NCI-H187 treated with DMSO at 0.1 percent for 48 hours (cell line): ENCODE measurements at places on chromosomes 11 and 22.
A peak's percentile ranks its signal among the peaks of the same experiment; 100 is the strongest.

DNA sequence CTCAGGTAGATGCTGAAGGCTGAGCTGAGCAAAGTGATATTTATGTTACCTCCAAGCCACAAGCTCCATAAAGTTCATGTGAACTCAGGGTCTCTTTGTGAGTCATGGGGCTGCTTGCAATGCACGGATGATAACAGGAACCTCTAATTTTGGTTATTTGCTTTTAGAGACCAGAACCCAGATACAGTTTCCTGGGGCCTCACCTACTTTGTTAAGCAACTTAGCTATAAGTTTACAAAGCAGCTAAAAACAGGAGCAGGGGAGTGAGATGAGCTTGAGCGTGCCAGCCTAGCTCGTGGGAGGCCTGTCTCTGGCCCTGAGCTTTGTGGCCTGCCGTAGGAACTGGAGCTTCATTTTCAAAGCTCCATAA, 29.2 kb downstream of the SREBF2 start:
- no peak for DNase-seq

DNA sequence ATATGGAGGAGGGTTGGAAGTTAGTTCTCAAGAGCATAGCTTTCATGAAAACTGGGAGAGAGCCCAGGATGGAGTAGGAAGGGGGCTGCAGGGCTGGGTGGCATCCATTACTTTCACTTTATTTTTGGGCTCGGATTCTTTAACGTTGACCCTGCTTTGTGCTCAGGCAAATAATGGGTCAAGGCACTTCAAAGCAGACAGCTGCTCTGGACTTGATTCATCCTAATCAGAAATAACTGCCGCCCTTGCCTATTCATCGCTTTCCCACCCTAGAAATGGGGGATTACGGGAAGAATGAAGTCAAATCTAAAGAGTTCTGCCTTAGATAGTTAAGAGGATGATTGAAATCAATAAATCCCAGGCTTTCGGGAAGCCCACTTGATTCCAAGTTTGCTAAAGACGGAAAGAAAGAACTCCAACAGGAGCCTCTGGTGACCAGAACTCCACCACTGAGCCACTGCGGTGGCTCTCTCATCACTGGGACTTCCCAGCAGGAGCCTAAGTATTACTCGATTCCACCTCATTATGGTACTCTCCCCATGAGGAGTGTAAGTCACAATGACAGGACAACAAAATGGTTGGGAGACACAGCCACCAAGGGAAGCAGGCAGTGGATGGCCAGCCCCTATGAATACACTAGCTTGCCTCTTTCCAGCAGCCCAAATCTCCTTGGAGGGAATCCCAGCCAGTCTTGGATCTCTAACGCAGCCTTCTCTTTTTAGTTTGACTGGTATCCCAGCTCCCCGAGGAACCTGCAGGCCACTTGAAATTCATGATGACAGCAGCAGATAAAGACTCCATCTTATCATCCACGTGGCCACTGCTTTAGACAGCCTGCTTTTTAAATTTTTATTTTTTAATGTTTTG, 815.5 kb downstream of the NTM start:
- DNase-seq, result no peak

GRCh38 chr11:75263944-75264349, 23.4 kb downstream of the TPBGL start:
- DNase-seq, result no peak

GRCh38 chr11:69841859-69842698, 22.9 kb upstream of the FGF3 start:
- DNase-seq, result no peak

DNA sequence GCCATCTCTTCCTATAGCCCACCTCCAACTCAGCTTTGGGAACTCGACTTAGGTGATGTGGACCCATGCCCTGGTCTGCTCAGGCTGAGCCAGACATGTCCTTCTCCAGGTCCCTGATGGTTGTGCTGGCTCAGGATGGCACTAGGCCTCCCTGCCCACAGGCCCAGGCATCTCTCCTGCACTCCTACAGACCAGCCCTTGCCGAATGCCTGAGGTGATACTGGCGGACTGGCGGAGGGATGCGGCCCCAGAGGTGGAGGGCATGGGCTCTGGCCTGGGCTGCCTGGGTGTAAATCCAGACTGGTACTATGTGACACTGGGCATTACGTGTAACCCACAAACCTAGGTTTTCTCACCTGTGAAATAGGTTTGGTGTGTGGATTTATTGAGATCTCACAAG, 352.8 kb downstream of the SHANK2 start:
- DNase-seq, result no peak

DNA sequence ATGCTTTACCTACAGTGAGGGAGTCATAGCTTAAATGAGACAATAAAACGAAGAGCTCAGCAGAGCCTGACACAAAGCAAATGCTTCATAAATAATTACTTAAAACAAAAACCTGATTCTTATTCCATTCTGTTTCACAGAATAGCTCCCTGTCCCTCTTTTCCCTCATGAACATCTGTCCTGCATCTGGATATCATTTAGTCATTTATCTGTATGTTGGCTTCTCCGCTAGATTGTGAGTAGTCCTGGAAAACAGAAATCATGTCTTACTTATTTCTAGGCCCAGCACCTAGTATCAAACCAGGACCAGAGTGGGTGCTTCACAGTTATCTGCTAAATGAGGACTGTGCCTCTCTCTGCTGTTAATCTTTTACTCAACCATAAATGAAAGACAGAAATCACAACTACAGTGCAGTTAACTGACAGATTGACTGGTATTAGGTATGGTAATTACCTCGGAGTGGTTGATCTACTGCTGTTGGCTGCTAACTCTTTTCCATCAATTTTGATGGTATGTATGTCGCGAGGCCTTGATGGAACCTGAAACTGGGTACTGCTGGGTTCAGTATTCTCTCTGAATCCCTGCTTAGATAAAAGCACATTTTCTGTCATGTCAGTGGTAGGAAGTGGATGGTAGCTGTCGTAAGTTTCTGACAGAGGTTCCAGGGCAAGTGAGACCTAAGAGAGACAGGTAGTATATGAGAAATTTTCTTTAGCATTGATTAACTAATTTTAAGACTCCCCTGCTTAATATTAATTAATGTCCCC, 31.5 kb downstream of the C2CD3 start:
- DNase-seq, result no peak

- no peak for DNase-seq
Measured at GRCh38 chr11:30710221-30710620, 124.1 kb upstream of the MPPED2 start.

- DNase-seq, result peak; percentile 37
Measured at GRCh38 chr11:78646564-78647185, 72.0 kb upstream of the NARS2 start.

DNA sequence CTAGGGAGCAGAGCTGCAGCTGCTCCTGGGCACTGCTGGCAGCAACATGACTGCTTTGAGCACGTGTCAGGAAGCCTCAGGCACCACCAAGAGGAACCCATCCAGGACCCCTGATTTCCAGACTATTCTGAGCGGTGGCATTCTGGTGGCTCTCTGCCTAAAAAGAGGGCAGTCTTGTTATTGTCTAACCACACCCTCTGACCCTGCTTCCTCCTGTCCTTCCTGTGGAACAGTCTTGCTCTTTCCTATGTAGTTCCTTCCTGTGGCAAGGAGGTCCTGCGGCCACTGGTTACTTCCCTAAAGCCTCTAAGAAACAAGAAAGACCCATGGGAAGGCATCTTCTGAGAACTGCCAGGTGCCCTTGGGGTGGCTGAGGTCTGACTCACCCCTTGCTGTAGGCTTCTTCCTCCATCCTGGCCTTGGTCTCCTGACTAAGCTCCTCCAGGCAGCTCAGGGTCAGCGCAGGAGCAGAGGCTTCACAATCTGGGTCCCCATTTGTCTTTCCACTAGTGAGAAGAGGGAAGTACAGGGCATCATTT, 13.1 kb upstream of the LYVE1 start:
- DNase-seq, result no peak

GRCh38 chr11:20388096-20389055, 860 bp downstream of the PRMT3 start:
- no peak for DNase-seq

DNA sequence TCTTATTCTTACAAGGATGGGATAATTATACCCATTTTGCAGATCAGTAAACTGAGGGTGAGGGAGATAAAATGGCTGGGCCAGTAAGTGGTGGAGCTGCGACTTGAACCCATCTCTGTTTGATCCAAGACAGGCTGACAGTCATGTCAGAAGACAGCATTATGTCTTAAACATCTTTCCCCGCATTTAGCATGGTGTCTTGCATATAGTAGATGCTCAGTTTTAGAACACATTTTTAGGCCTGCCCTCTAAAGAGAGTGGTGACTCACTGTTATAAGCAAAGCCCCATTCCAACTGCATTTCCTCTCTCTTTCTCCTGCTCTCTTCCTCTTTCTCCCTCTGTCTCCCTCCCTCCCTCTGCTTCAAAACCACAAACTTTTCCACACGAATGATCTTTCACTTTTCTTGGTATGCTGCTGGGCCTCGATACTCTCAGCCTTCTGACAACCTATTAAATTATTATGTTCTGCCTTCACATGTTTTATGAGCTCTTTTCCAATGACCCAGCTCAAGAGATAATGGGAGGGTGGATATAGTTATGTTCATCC, 25.2 kb downstream of the CWC15 start:
- no peak for DNase-seq

DNA sequence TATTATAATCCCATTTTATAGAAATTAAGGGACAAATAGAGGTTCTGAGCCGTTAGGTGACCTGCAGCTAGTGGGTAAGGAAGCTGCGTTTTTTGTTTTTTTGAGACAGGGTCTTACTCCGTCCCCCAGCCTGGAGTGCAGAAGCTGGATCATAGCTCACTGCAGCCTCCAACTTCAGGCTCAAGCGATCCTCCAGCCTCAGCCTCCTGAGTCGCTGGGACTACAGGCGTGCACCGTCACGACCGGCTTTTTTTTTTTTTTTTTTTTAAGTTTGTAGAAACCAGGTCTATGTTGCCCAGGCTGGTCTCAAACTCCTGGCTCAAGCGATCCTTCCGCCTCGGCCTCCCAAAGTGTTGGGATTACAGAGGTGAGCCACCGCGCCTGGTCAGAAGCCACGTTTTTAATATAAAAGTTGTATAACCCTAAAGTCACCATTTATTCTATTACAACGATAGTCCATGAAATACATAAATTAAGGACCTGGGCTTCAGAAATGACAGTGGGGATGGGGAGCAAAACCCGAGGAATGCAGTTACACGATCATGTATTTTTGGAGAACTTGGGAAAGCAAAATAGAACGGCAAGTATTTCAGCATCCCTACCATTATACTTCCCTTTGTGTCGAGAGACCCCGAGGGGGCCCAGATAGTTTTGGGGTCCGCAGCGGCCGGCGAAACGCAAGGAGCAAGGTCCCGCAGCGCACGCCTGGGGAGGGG, 638 bp downstream of the SAAL1 start:
- no peak for DNase-seq

GRCh38 chr11:62463121-62463542, 44.3 kb downstream of the SCGB1A1 start:
- DNase-seq, result no peak

GRCh38 chr11:46508360-46508759, 85.5 kb downstream of the AMBRA1 start:
- DNase-seq, result no peak

- no peak for DNase-seq
Measured at GRCh38 chr11:121596195-121597155, 143.7 kb upstream of the SORL1-AS1 start.
